Right cardiac atrium (tissue), 5 donors: ENCODE measurements at places on chromosomes 3 and 15. TPM values are rescaled to one million over a fixed set of nuclear protein-coding genes. Genes with fewer than 3 reads are reported as not detected.

GRCh38 chr3:196122021-196122687 lies 40.3 kb upstream of the TFRC start:
- DNase-seq, result no peak

DNA sequence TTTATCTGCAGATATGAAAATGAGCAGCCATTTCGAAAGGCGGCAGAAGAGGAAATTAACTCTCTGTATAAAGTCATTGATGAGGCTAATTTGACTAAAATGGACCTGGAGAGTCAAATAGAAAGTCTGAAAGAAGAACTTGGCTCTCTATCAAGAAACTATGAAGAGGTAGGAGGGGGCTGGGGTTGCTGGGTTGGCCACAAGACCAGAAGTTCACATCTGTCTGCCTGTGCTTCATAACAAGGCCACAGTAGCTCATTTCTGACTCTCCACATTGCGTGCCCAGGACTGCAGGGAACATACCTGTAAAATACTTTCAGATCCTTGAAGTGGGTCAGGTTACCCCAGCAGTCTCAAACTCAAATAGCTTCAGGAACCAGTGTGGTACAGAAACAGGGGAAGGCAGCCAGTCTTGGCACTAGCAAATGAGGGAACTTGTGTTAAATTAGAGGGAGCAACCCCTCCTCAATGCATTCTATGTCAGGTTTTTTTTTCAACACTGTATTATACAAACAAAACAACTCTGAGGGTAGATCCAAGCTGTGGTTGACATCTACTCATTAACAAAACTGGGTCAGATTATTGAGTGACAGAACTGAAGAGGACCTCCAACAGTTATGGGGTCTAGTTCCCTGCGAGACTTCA lies 48.7 kb downstream of the BFSP2 start:
- DNase-seq, result no peak

Gene SLC24A5
- total RNA-seq, result not detected

Gene LRRC15
- 0.06 TPM for total RNA-seq

DNA sequence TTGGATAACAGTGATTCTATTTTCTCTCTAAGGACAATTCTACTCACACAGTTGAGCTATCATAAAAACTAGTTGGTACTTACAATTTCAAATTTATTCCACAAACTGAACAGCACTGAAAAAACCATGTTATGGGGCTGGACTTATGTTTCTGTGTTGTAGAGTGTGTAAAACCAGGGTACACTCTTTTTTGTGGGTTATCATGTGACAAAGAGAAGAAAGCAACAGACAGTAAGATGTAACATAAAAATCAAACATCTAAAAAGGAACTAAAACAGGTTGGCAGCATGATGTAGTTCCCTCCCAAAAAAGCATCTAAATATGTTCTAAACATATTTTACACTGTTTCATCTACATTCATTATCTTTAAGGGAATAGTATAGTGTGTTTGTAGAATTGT lies 757.9 kb downstream of the ROBO1 start:
- no peak for DNase-seq

Gene AADAC
- 0.42 TPM for total RNA-seq

GRCh38 chr15:74800559-74801094 lies 12.0 kb upstream of the LMAN1L start:
- peak; percentile 61 for DNase-seq

DNA sequence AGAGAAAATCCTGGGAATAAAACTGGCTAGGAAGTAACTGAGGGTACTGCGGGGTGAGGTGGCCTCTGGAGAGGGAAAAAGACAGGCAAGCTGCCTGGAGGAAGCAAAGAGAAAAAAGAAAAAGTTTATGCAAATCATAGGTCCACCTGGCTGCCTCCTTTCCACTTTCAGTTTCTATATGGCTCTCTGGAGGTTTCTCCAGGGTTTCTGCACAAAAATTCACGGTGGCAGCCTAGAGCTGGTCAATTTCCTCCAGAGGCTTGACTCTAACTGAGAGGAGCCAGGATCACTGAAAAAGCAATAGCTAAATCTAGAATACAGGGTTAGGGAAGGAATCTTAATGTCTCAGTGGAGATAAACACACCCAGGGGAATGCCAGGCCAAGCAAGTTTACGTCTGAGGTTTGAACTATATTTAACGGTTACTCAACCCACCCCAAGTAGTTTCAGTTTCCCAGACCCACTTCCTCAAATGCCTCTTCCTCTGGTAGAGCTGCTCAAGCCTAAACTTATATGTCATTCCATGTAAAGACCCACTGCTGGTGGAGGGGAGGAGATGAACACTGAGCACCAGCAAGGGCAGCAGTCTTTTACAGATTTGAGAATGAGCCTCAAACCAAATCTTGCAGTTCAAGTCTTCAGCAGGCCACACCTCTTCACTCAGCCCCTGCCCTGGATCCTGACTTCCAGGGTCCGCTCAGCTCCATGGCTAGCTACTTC lies 5.7 kb downstream of the LYSMD2 start:
- no peak for DNase-seq

DNA sequence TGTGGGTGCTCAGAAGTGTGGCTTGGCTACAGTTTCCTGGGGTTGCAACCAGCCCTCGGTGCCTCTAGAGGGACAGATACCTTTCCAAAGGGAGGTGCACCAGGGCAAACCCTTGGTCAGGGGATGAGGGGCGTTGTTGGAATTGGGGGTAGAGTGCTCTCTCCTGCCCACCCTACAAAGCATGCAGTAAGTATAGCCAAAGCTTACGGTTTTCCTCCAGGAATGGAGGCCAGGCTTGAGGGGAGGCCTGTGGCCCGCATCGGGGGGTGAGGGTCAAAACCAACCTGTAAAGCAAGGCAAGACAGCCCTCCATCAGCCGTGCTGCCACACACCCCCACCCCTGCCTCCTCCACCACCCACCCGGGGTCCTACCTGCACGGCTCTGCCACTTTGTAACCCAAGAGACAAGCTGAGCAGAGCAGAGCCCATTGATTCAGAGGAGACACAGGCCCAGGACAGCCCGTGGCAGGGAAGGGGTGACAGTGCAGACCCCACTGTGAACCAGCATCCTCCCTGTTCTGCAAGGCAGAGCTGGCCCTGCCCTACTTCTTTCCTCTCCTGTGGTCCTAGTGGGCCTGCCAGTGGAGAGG lies 41.5 kb downstream of the TLE3 start:
- DNase-seq, result no peak

Gene ZMAT3
- total RNA-seq, result 11.3 TPM

- DNase-seq, result no peak
These were observed 558 bp upstream of the NCEH1 start for GRCh38 chr3:172711454-172711795.

Gene CD96
- total RNA-seq, result 1.9 TPM

DNA sequence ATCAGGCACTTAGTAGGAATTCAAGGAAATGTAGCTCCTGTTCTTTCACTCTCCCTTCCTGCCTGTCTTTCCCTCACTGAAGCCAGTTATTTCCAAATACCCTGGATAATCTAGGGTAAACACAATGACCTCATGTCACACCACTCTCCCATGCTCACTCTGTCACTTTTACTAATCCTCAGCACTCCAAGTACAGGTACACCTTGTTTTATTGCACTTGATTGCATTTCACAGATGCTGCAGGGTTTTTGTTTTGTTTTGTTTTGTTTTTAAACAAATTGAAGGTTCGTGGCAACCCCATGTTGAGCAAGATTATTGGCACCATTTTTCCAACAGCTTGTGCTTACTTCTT lies 40.8 kb downstream of the PPM1L start:
- no peak for DNase-seq

Gene CYP19A1
- total RNA-seq, result 1.0 TPM

DNA sequence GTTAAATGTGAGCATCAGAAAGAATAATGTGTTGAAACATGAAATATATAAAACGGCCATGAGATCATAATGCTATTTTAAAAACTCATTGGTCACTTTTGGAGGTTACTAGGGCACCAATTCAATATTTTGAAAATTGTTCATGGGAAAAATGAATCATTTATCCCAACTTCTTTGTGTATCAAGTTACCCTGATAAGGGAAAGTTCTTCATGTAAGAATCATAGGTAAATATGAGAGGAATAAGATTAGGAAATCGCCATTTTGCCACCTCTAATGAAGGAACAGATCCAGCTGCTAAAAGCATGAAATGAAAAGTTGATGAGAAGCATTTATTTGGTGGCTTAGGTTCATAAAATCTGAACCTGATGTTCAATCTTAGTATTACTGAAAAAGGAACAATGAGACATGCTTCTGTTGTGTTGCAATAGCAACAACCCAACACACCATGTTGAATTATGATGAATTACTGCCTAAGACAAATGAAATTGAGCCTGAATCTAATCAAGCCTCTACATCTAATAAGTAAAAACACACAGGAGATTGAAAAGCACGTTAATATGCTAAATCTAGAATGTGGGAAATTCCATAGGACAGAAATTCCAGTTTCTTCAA lies 32.5 kb downstream of the ABHD5 start:
- DNase-seq, result no peak

Gene RTP3
- not detected for total RNA-seq

Gene CFAP91
- 0.80 TPM for total RNA-seq
